ENCODE measurements at places on chromosomes 1 and 21.

DNA sequence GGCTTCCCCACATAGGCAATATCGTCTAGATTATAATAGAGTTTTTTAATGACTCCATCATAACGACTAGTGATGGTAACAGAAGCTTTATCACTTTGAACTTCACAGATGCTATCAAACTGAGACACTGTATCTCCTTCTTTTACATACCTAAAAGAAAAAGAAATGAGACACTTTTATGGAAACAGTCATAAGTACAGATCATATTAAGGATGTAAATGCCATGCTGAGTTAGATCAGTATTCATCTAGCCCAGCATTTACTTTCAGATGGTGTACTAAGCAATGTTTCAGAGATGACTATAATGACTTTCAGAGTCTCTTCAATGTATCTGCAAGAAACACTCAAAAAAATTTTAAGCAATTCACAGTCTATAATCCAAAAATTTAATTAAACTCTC, 18.9 kb downstream of the DBT start:
- DNase-seq: no peak

GRCh38 chr21:28310711-28311110, 682.0 kb downstream of the LTN1 start:
- DNase-seq: no peak

DNA sequence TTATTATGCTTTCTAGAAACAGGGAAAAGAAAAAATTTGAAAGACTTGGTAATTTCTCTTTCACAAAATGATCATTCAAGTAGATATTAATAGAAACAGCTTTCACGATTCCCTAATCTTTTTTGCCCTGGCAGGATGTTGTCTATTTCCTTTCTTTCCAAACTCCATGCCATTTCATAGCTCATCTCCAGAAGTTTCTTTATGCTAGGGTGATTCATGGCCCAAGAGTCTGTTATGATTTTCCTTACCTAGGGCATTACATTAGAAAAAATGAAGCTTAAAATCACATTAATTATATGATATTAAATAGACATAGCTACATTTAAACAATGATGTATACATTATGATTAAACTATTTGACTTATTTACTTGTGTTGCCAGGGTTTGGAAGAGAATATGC, 762.1 kb downstream of the LTN1 start:
- DNase-seq: no peak

DNA sequence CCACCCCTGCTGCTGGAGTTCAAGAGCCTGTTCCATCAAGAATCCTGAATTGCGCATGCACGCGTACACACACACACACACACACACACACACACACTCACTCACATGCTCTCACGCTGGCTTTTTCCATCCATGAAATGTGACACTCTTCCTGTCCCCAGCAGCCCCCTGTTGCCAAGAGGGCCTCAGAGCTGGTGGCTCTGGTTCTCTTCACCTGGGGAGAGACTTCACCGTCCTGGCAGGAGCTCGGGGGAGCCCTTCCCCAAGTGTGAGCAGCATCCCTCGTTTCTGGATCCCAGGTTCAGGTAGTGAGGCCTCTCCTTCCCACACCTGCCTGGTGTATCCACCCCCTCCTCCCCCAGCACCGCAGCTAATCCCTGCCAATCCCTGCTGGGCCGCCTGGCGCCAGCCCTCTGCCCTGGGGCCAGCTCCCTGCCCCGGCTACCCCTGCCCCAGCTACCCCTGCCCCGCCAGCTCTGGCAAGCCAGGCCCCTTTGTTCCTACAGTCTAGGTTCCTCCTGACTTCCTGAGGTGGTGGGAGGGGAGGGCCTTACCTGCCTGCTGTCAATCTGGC, 9.9 kb downstream of the PLOD1 start:
- DNase-seq: no peak

DNA sequence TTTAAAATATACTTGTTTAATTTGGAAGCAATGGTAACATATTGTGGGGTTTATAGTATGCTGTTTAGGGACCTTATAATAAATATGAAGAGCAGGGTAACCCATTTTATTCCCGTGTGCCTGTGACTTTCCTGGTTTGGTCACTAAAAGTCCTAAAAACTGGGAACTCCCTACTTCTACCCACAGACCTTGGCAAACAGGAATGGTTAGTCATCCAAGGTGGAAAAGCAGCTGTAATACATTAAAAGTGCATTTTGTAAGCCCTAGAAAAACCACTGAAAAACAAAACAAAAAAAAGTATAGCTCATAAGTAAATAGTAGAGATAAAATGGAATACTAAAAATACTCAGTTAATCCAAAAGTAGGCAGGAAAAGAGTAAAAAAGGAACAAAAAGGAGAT, 538.9 kb downstream of the LMO4 start:
- no peak for DNase-seq

All from stimulated activated CD4-positive, alpha-beta T cell treated with anti-CD3 and anti-CD28 coated beads, Interleukin-1b, Interleukin-23, amount 100 ng/mL, for 48 hours (primary cell).